Keratinocyte (primary cell): ENCODE measurements at places on chromosomes 2 and 18.

- peak; percentile 9 for DNase-seq
Measured at GRCh38 chr2:143071185-143071876, 57.9 kb upstream of the ARHGAP15 start.

DNA sequence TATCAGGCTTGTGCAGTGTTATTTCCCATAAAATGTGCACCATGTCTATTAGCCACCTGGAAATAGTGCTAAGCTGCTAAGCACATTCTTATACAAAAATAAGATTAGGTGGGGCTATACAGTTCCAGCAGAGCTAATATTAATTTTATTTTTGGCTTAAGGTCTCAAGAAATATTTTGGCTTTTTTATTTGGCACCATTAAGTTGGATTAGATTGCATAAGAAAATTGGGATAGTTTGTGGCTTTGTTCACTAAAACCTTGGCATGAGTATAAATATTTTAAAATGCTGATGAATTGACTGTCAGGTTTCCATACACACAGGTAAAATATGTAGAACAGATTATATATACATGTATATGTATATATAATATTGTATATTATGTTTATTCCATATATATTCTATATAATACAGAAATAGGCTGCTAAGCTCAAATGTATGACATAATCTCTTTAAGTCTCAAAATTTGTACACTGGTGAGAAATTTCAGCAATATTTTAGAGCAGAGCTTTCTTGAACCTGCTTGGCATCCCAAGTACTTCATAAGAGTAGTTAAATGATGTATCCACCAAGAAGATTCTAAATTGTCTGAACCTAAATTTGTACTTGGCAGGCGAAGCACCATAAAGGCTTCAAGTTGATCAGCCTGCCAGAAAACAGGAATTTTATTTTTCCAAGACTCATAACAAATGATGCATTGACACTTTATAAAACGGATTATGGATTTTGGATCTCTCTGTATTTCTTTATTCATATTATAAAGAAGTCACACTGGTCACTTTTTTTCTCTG, 32.6 kb downstream of the CCDC102B start:
- no peak for DNase-seq

DNA sequence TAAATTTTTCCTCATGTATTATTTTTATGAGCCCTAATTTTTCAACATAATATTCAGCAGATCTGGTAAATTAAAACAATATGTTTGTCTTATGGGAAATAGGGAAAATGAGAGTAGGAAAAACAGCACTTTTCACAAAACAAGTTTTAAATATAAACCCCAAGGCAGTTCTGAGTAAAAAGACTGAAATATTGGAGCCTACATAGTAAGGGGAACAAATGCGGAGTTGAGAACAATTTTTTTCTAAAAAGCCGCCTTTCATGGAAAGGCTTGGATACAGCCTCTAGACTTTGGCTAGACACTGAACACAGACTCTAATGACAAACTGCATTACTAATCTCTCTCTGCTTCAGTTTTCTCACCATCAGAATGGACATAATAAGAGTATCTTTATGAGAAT, 174.1 kb downstream of the NOL4 start:
- no peak for DNase-seq

GRCh38 chr2:9263428-9263827, 56.8 kb downstream of the ASAP2 start:
- DNase-seq: no peak

DNA sequence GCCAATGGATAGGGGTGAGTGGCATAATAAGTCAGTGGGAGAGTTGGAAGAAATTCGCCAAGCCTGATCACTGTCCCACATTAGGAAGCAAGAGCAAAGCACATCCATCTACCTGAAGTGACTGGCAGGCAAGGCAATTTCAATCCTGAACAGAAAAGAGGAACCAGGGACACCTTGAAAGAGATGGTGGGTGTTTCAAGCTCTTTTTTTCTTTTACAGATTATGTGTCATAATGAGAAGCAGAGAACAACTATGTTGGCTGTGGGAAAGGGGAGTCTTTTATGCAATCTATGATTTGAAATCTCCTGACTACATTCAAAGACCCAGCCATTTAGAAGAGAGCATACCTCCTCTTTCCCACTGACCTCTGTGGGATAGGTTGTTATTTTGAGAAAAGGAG, 63.5 kb downstream of the TGIF1 start:
- DNase-seq: no peak
